Natural killer cell treated with Interleukin-12 subunit alpha and Interleukin-12 subunit beta and Interleukin-15 and Interleukin-18, amount 100 ng/mL, for 72 hours (primary cell): ENCODE measurements at places on chromosomes 4 and X. TPM values are rescaled to one million over a fixed set of nuclear protein-coding genes. Genes with fewer than 3 reads are reported as not detected.

The UGT2A1 gene
- total RNA-seq, result not detected

The TCP11X2 gene
- not detected for total RNA-seq

The YY2 gene
- 2.6 TPM for total RNA-seq

The FGF16 gene
- total RNA-seq, result not detected

The RAB40AL gene
- total RNA-seq, result 1.3 TPM

GRCh38 chrX:93419642-93420041 lies 253.7 kb downstream of the NAP1L3 start:
- H3K4me3 ChIP-seq, result no peak overlapping the region
- DNase-seq, result no peak
- H3K27ac ChIP-seq, result no peak overlapping the region
- no peaks in the 10 kb centered on the region for H3K36me3 ChIP-seq
- no peaks in the 10 kb centered on the region for H3K27me3 ChIP-seq
- no peaks in the 10 kb centered on the region for H3K4me1 ChIP-seq

The USP17L18 gene
- not detected for total RNA-seq

The UGT8 gene
- not detected for total RNA-seq

GRCh38 chr4:5877392-5877791 lies 15.5 kb downstream of the CRMP1 start:
- H3K27me3 ChIP-seq, result peaks cover 25% of the 10 kb centered on the region
- H3K4me3 ChIP-seq, result no peak overlapping the region
- no peak for DNase-seq
- no peaks in the 10 kb centered on the region for H3K4me1 ChIP-seq
- no peak overlapping the region for H3K27ac ChIP-seq

GRCh38 chrX:99421796-99422195 lies 988.3 kb downstream of the PCDH19 start:
- H3K4me1 ChIP-seq, result no peaks in the 10 kb centered on the region
- H3K27me3 ChIP-seq, result no peaks in the 10 kb centered on the region
- no peak for DNase-seq
- H3K27ac ChIP-seq, result no peak overlapping the region
- peaks cover 6% of the 10 kb centered on the region for H3K36me3 ChIP-seq
- no peak overlapping the region for H3K4me3 ChIP-seq

- H3K36me3 ChIP-seq, result no peaks in the 10 kb centered on the region
- DNase-seq, result no peak
- H3K4me3 ChIP-seq, result no peak overlapping the region
- H3K4me1 ChIP-seq, result no peaks in the 10 kb centered on the region
Observed at GRCh38 chr4:53852343-53852742, 212.1 kb downstream of the CHIC2 start.

GRCh38 chr4:132530861-132531260 lies 618.2 kb upstream of the PCDH10 start:
- no peaks in the 10 kb centered on the region for H3K27me3 ChIP-seq
- H3K4me3 ChIP-seq, result no peak overlapping the region
- no peak for DNase-seq
- H3K36me3 ChIP-seq, result no peaks in the 10 kb centered on the region

- H3K27me3 ChIP-seq, result no peaks in the 10 kb centered on the region
- no peak overlapping the region for H3K4me3 ChIP-seq
- H3K4me1 ChIP-seq, result no peaks in the 10 kb centered on the region
Observed at GRCh38 chrX:3307881-3308280, 38.6 kb downstream of the MXRA5 start.

GRCh38 chr4:13910556-13910955 lies 283.0 kb upstream of the BOD1L1 start:
- no peaks in the 10 kb centered on the region for H3K27me3 ChIP-seq
- no peak overlapping the region for H3K4me3 ChIP-seq
- DNase-seq, result no peak
- no peaks in the 10 kb centered on the region for H3K4me1 ChIP-seq
- H3K27ac ChIP-seq, result no peak overlapping the region

- DNase-seq, result no peak
- H3K36me3 ChIP-seq, result peaks cover 10% of the 10 kb centered on the region
- H3K4me1 ChIP-seq, result no peaks in the 10 kb centered on the region
Observed at GRCh38 chr4:93103042-93103441, 725.5 kb upstream of the ATOH1 start.

The SSX4 gene
- total RNA-seq, result not detected

DNA sequence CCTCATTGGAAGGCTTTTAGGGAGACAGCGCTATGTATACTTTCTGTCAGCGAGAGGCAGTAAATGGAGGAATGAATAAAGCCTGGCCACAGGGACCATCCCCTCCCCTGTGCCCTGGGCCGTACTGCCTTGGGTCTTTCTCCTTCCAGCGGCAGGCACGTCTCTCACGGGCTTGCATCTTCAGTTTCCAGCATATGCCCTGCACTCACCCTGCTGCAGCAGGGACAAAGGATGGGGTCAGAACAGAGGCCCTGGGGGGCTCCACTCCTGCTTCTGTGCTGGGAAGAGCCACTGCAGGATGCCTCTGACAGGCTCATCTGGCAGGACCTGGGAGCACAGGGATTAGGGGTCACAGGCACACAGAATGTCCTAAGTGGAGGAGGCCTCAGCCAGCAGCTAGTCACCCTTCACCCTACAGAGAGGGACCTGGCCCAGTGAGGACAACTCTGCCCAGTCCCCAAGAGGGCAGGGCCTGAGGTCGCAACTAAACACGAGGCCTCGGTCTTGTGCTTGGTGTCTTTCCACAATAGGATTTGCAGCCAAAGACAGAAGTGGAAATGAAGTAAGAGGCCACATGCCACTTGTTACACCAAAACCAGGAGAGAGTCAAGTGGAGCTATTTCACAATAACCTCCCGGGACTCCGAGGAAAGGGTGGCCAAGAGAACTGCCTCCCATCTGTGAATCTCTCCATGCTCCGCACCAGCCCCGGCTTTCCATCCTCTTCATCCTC lies 150.8 kb downstream of the AFAP1 start:
- DNase-seq, result no peak
- H3K4me1 ChIP-seq, result no peaks in the 10 kb centered on the region
- H3K4me3 ChIP-seq, result no peak overlapping the region
- H3K36me3 ChIP-seq, result no peaks in the 10 kb centered on the region
- H3K27me3 ChIP-seq, result no peaks in the 10 kb centered on the region

DNA sequence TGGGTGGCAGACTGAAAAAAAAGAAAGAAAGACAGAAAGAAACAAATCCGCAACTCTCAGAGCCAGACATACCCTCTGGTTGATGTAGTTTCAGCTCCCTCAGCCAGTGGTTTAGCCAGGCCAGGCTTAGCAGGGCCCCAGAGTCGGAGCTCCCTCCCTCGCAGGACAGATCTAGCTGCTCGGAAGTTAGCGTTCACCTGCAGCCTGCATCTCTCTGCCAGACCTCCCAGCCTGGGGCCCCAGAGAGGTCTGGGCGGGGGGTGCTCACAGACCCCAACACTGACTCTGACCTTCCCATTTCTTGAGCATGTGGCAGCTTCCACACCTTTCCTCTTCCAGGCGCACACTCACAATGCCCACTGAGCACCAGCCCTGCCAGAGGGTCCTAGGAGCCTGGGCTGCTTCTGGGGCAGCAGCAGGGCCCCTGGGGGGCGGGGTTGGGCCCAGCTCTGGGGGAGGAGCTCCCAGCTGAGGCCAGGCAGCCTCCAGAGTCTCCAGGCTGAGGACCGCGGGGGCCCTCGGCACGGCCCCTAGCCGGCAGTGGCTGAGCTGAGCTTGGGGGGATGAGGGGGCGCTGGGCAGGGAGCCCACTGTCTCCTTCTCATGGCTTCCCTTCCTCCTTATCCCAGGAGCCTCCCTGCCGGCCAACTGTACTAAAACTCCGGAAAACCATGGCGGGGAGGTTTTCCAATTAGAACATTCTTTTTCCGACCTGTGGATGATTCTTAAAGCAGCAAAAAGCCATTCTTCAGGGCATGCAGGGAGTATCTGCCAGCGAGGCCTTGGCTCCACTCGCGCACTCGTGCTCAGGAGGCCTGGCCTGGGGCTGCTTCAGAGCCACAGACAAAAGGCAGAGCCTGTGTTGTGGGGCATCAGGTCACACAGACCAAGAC lies 4.6 kb upstream of the ZNF185 start:
- peaks cover 4% of the 10 kb centered on the region for H3K4me1 ChIP-seq
- no peaks in the 10 kb centered on the region for H3K36me3 ChIP-seq
- no peak overlapping the region for H3K27ac ChIP-seq
- H3K27me3 ChIP-seq, result peaks cover 39% of the 10 kb centered on the region
- no peak overlapping the region for H3K4me3 ChIP-seq

GRCh38 chr4:159284113-159284512 lies 181.2 kb downstream of the RAPGEF2 start:
- peaks cover 10% of the 10 kb centered on the region for H3K4me1 ChIP-seq
- H3K27me3 ChIP-seq, result no peaks in the 10 kb centered on the region
- no peak for DNase-seq
- H3K27ac ChIP-seq, result no peak overlapping the region
- H3K4me3 ChIP-seq, result no peak overlapping the region
